ENCODE measurements at places on chromosomes 7 and 10.

- no peak for DNase-seq
These were observed 113.9 kb upstream of the PFKP start for GRCh38 chr10:2953495-2953894.

DNA sequence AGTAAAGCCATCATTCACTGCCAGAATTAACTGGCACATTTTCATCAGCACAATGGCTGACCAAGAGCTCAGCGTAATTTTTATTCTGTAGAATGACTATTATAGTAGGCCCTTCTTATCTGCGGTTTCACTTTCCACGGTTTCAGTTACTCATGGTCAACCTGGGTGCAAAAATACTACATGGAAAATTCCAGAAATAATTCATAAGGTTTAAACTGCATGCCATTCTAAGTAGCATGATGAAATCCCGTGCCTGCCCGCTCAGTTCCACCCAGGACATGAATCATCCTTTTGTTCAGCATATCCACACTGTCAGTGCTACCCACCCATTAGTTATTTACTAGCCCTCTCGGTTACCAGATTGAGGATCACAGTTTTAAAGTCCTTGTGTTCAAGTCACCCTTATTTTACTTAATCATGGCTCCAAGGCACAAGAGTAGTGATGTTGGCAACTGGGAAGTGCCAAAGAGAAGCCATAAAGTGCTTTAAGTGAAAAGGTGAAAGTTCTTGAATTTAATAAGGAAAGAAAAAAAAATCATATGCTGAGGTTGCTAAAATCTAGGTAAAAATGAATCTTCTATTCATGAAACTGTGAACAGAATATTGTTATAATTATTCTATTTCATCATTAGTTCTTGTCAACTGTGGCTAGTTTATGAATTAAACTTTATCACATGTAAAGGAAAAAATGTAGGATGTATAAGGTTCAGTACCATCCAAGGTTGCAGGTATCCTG is 204.9 kb downstream of the DOCK4 start:
- no peak for DNase-seq

GRCh38 chr7:157411580-157411979 is 74.8 kb downstream of the DNAJB6 start:
- peak; percentile 66 for DNase-seq

GRCh38 chr7:78039790-78040776 is 241.5 kb downstream of the PHTF2 start:
- peak; percentile 68 for DNase-seq

DNA sequence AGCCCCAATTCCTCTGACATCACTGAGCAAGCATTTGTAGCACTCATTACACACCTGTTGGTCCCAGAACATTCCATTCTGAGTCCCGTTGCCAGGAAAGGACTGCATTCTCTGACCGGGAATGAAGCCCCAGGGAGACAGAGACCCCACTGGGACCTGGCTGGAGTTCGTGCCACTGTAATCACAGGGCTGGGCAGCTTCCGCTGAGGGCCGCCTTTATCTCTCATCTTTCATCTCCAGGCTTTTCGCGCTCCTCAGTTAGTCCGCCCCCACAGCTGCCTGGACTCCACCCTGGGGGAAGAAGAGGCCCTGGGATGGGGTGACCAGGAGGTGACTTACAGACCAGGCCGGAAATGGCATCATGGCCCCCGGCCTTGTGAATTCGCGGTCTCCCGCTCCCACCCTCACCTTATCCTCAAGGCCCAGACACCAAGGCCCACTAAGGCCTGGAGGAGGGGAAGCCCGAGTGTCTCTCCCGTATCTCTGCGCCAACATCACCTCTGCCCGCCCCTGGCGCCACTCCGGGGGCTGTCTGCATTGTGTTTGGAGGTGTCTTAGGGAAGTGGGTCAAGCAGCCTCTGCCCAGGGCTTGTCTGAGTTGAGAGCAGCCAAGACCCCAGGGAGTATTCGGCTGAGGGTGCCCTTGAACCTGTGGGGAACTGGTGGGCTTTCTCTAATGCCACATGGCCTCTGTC is 75.4 kb downstream of the PROSER2 start:
- no peak for DNase-seq

DNA sequence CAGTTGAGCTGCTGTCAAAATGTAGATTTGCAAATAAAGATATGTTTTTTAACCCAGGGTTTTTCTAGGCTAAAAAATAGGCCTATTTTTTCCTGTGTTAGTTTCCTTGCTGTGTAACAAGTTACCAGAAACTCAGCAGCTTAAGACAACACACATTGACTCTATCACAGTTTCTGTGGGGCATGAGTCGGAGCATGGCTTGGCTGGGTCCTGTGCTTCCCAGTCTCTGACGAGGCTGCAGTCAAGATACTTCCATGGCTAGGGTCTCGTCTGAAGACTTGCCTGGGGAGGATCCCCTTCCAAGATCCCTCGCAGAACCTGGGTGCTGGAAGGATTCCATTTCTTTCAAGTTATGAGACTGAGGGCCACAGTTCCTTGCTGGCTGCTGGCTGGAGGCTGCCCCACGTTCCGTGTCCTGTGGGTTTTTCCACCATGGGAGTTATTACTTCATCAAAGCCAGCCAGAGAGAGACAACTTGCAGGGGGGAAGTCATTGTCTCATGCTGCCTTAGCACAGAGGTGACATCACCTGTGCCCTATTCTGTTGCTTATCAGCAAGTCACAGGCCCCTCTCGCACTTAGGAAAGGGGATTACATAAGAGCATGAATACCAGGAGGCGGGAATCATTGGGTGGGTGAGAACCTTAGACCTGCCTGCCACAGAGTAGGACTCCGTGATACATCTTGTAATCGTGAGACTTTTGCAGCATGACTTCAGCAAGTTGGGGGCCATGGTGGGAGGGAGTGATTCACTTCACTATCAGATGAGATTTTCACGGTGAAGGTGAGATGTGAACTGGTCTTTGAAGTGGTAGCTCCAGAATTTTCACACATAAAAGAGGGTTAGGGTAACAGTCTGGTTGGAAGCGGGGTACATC is 77.9 kb downstream of the CCNY start:
- DNase-seq, result peak; percentile 12

Measured in activated CD4-positive, alpha-beta T cell treated with anti-CD3 and anti-CD28 coated beads, Interleukin-2, amount 50 U/mL, for 48 hours (primary cell).